ENCODE measurements at places on chromosomes 7 and 10. TPM values are rescaled to one million over a fixed set of nuclear protein-coding genes. Genes with fewer than 3 reads are reported as not detected.
A peak's percentile ranks its signal among the peaks of the same experiment; 100 is the strongest.

GNG11 gene
- 45.0 TPM for polyA plus RNA-seq

GHRHR gene
- polyA plus RNA-seq = 0.75 TPM

DYNC1I1 gene
- polyA plus RNA-seq = 2.3 TPM

NSUN6 gene
- 6.3 TPM for polyA plus RNA-seq

IL6 gene
- polyA plus RNA-seq = 0.58 TPM

DNA sequence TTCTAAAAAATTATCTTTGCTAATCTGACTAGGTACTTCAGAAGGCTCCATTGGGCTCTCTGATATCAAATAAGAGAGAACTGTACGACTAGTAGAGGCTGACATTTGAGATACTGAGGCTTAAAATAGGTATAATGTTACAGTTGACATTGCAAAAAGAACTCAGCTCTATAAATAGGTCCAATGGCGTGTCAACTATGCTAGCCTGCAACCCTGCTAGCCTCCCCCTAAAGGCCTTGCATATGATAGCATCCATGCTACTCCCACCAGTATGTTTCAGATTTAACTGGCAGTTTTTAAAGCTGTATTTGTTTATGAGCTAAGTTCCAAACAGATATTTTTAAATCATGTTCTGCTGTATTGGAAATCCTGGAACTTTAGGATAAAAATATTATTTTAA lies at the start of gene PPP1R3A:
TSS of gene PPP1R3A (minus strand) at position 64 of the 400 bp plus-strand sequence. CDS start at position 51, 13 bp downstream.
- DNase-seq = no peak

DNA sequence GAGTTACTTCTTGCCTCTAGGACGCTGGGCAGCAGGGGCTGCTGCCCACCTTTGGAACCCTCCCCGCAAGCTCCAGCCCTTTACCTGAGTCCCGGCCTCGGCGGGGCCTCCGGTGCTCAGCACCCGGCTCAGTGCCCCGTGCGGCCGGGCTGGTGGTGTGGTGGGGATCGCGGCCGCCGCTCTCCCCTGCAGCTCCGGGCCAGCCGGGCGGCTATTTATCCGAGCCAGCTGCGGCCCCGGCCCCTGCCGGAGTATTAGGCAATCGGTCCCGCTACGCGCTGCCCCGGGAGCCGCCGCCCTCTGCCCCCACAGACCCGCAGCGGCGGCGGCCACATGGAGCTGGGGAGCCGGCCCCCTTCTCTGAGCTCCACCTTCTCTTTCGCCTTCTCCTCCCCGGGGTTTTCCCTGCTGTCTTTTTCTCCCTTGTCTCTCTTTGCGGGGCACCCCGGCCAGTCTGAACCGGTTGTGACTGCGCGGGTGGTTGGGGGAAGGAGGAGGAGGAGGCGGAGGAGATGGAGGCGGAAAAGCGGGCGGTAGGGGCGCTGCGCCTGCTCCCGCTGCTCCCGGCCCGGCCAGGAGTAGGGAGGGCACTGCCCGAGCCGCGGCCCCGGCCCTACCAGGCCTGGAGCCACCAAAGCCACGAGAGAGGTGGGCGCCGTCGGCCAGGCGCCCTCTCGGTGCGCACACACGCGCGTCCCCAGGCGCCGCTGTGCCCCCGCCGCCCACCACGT lies at the start of gene SLC16A9:
TSS of gene SLC16A9 (minus strand) at position 456 of the 731 bp plus-strand sequence. CDS start 25,559 bp downstream, outside the sequence.
- peak; percentile 86 for DNase-seq

DNA sequence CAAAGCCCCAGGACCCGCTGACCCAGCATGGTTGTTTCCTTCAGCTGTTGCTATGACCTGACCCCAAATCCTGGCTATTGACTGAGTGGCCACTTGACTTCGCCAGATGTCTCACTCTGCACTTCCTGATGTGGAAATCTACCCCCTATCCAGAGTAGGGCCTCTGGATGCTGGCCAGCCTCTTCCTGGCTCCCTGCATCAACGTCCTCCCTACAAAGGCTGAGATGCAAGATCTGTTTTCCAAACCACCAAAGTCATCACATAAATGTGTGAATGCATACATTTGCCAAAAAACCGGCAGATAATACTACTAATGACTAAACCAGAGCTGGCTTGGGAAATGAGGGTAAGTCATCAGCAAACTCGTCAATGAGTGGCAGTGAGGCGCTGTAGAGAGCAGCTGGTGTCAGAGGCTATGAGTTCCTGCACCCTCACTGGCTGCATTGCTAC lies 70.4 kb downstream of the PYROXD2 start:
- peak; percentile 50 for DNase-seq

- no peak for DNase-seq
Observed at GRCh38 chr7:43278088-43278644, 165.7 kb downstream of the HECW1 start.

- peak; percentile 15 for DNase-seq
Observed at GRCh38 chr10:10209167-10209566, 808.5 kb upstream of the CELF2 start.

DNA sequence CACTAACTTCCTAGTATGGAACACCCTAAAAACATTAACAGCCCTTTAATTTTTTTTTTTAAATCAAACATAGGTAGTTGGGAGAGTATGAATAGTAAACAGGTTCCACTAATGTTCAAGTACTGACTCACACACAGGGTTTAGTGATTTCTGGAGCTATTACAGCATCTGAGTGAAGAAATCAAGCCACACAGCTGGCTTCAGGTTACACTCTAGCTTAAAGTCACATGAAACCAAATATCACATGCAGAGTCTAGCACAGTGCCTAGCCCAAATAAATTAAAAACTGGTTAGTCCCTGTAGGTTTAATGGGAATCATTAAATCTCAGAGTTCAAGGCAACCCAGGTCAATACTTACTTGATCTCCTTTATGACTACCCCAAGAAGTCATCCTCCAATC lies 11.6 kb downstream of the PANK1 start:
- no peak for DNase-seq

GRCh38 chr7:76304888-76305375 lies 2.5 kb downstream of the HSPB1 start:
- DNase-seq = no peak

GRCh38 chr7:44403176-44403759 lies 77.9 kb upstream of the CAMK2B start:
- DNase-seq = no peak
